Dorsolateral prefrontal cortex (tissue), 122 donors: ENCODE measurements at places on chromosomes 16 and 17. TPM values are rescaled to one million over a fixed set of nuclear protein-coding genes. Genes with fewer than 3 reads are reported as not detected.
A peak's percentile ranks its signal among the peaks of the same experiment; 100 is the strongest.

SNX20 gene
- total RNA-seq: 0.80 TPM

BMERB1 gene
- 258 TPM for total RNA-seq

GRCh38 chr16:82181461-82182185, 11.6 kb upstream of the MPHOSPH6 start:
- DNase-seq: no peak

GRCh38 chr17:56979091-56979480, 1.2 kb downstream of the SCPEP1 start:
- DNase-seq: no peak

DNA sequence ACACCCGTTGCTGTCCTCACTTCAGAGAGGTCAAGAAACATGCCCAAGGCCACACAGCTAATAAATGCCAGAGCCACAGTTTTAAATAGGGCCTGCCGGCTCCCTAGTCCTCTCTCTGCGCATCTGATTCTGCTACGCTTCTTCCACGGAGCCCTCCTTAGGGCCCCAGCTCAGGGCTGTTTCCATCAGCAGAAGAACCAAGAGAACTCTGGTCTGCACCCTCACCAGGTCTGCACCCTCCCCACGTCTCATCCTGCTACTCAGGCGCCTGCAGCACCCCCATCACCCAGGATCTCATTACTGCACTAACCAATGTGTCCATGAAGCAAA, 79.5 kb upstream of the NKD1 start:
- peak; percentile 12 for DNase-seq

DNA sequence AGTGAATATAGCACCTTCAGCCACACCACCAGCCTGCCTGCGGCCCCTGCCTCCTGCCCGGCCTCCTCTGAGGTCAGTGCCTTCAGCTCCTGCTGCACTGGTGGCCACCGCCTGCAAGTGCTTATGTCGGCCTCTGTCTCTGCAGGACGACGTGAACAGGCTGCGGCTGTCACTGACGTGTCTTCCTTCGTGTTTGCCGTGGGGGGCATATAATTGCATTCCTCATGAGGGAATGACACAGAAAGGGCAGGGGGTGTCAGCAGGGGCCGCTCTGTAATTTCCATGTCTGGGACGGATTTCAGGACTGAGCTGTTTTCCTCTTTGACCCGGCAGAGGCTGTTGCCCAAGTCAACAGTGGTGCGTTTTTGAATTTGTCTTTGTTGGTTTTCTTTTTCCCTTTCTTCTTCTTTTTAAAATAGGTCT, 28.5 kb downstream of the CMIP start:
- DNase-seq: no peak

DNA sequence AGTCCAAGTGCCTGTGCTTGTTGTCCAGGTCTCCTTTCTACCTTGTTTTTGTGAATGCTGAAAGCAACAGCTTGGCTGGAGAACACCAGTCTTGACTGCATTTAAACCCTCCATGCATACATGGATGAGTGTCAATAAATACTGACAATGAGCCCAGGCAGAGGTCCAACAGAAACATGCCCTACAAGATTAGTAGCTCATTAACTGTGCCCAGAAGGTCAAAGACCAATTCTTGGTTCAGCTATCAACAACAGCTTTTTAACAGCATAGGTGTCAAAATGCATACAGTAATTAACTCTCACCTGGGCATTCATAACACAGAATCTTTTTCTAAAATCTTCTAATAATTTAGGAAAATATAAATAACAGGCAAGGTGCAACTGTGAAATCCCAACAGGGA, 63.2 kb downstream of the N4BP1 start:
- DNase-seq: no peak

DNA sequence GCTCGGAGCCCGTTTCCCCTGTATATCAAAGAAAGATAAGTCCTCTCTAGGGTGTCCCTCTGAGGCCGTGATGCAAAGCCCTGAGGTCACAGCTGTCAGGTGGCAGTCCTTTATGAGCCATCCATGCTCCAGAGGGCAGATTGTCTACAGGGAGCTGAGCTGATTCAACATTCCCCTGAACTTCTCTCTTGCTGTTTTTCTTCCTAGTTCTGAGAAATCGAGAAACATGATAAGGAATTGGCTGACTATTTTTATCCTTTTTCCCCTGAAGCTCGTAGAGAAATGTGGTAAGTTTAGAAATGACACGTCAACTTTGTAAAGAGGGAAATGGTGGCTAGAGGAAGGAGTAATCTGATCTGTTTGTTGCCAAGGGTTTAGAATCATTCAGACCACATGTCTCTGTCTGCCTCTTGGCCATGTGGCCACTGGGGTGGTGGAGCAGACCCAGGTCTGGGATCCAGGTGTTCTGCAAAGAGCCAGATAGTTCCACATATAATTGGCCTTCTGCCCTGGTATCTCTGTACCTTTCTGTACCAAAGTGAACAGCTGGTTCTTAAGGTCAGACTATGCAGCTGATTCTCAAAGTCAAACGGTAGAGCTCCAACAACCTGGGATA, 3.5 kb downstream of the CTNS start:
- no peak for DNase-seq
